Breast epithelium (tissue), 4 donors: ENCODE measurements at places on chromosomes 3 and 15. TPM values are rescaled to one million over a fixed set of nuclear protein-coding genes. Genes with fewer than 3 reads are reported as not detected.

GRCh38 chr3:122063908-122064307 is 8.7 kb downstream of the CD86 start:
- H3K27ac ChIP-seq, result no peak overlapping the region
- H3K27me3 ChIP-seq, result no peaks in the 10 kb centered on the region
- DNase-seq, result no peak
- no peaks in the 10 kb centered on the region for H3K36me3 ChIP-seq
- no peaks in the 10 kb centered on the region for H3K4me1 ChIP-seq

- no peaks in the 10 kb centered on the region for H3K27me3 ChIP-seq
- peak overlapping the region; percentile 95 for H3K27ac ChIP-seq
- H3K4me3 ChIP-seq, result peak overlapping the region; percentile 74
- no peaks in the 10 kb centered on the region for H3K36me3 ChIP-seq
- peaks cover 20% of the 10 kb centered on the region for H3K4me1 ChIP-seq
Measured at GRCh38 chr3:129441215-129441614, 1.2 kb downstream of the IFT122 start.

DNA sequence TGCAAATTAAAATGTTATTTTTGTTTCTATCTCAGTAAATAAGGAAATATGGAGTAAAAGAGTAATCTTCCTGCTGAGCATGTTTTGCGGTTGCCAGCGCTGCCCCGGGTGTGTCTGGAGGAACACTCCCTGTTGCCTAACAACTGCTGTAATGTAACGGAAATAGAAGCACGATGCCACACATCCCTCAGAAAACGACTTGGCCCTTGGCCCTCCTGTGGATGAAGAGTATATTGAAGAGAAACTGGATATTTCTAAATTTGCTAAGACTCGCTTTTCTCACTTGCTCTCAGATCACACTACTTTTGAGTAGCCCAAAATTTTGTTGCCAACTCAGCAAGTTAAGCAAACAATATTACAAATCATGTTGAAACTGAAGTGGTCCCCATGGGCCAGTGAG is 18.9 kb downstream of the CX3CR1 start:
- no peaks in the 10 kb centered on the region for H3K4me1 ChIP-seq
- H3K36me3 ChIP-seq, result no peaks in the 10 kb centered on the region
- DNase-seq, result peak; percentile 80

Gene CPEB1
- 4.6 TPM for total RNA-seq

DNA sequence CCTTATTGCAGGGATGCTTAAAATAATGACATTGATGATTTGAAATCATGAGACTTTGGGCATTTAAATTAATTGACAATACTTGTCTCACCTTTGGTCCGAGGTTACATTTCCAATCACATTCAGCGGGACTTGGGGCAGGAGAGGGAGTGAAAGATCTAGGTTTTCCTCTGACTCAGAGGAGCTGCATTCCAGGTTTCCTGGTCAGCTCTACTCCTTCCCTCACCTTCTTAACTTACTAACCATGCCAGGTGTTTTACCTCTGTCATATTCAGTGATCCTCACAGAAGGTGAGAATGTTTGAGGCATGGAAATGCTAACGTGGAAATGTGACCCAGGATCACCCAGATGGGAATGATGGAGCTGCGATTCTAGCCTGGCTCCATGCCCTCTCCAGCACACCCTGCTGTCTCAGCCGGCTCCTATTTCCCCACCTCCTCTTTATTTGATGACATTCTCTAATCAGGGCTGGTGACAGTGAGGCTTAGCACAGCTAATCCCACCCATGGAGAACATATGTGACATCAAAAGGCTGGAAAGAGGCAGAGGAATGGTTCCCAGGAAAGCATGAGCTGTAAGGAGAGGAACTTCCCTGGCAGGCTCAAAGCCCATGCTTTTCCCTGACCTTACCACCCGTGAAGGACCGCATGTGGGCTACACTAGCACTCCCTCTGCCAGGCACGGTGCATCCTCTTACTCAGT is 38.7 kb downstream of the THSD4 start:
- H3K4me1 ChIP-seq, result no peaks in the 10 kb centered on the region
- H3K27me3 ChIP-seq, result no peaks in the 10 kb centered on the region
- no peaks in the 10 kb centered on the region for H3K36me3 ChIP-seq
- no peak overlapping the region for H3K27ac ChIP-seq

GRCh38 chr15:28051955-28052633 is 47.0 kb downstream of the OCA2 start:
- H3K27me3 ChIP-seq, result no peaks in the 10 kb centered on the region
- H3K4me3 ChIP-seq, result no peak overlapping the region
- no peak overlapping the region for H3K27ac ChIP-seq
- H3K36me3 ChIP-seq, result no peaks in the 10 kb centered on the region
- H3K4me1 ChIP-seq, result no peaks in the 10 kb centered on the region
- no peak for DNase-seq

- H3K27me3 ChIP-seq, result no peaks in the 10 kb centered on the region
- no peaks in the 10 kb centered on the region for H3K36me3 ChIP-seq
- no peak overlapping the region for H3K27ac ChIP-seq
Measured at GRCh38 chr3:179716226-179716625, 63.4 kb downstream of the USP13 start.

GRCh38 chr3:64533617-64534317 is 154.0 kb downstream of the ADAMTS9 start:
- H3K4me1 ChIP-seq, result no peaks in the 10 kb centered on the region
- DNase-seq, result peak; percentile 91
- no peaks in the 10 kb centered on the region for H3K27me3 ChIP-seq

Gene SNRPN
- 145 TPM for total RNA-seq

Gene CHRNA5
- total RNA-seq, result 4.3 TPM

GRCh38 chr15:66883284-66883911 is 181.4 kb downstream of the SMAD6 start:
- H3K4me1 ChIP-seq, result peaks cover 4% of the 10 kb centered on the region
- no peak overlapping the region for H3K4me3 ChIP-seq
- H3K27ac ChIP-seq, result peak overlapping the region; percentile 89
- DNase-seq, result peak; percentile 90

Gene AGBL1
- not detected for total RNA-seq

Gene PLA2G4D
- not detected for total RNA-seq

Gene HTR3E
- not detected for total RNA-seq

Gene NSUN3
- 7.4 TPM for total RNA-seq

DNA sequence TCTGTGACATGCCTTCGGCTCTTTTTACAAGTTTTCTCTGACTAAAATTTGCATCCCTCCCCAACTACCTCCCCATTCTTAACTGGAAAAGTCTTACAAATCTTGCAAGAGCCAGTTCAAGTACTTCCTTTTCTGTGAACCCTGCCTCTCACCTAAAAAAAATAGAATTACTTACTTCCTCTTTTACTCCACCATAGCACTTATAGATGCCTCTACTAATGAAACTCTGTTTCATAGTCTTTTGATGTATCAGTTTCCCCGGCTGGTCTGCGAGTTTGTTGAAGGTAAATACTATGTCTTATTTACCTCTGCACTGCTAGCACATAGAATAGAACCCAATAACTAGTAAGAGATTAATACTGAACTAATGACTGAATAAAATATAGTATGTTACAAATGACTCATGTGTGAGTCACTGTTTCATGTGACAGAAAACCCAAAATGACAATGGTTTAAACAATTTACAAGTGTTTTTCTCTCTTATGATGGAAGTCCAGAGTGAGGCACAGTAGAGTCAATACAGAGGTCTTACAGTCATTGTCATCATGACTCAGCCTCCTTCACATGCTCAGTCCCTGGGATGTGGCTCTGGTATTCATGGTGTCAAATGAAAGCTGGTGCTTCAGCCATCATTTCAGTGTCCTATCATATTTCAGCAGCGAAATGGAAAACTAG is 393.5 kb downstream of the RSL24D1 start:
- no peak overlapping the region for H3K27ac ChIP-seq
- H3K4me3 ChIP-seq, result no peak overlapping the region
- no peaks in the 10 kb centered on the region for H3K4me1 ChIP-seq
- no peaks in the 10 kb centered on the region for H3K27me3 ChIP-seq

DNA sequence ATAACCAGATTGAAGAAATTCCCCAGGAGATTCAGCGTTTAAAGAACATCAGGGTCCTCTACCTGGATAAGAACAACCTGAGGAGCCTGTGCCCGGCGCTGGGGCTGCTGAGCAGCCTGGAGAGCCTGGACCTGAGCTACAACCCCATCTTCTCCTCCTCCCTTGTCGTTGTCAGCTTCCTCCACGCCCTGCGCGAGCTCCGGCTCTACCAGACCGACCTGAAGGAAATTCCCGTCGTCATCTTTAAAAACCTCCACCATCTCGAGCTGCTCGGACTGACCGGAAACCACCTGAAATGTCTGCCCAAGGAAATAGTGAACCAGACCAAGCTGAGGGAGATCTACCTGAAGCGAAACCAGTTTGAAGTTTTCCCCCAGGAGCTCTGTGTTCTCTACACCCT is 9.4 kb upstream of the LRRC34 start:
- DNase-seq, result no peak
- H3K27ac ChIP-seq, result no peak overlapping the region
- H3K4me1 ChIP-seq, result no peaks in the 10 kb centered on the region
- H3K4me3 ChIP-seq, result no peak overlapping the region

DNA sequence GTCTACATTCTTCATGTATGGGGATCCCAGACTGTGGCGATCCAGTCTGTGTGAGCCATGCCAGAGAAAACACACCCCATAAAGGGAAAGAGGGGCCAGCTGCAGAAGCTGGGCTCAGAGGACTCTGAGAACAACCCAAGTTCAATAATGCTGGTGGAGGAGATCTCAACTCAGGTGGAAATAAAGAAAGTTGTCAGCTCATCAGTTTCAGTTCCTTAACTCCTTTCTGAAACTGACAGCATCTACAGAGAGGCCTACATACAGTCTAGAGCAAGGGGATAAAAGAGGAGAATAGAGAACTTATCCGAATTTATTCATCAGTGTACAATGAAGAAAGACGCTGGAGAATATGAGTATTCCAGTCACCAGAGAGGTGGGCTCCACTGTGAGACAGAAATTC is 77.0 kb downstream of the NTRK3 start:
- DNase-seq, result no peak
- H3K27me3 ChIP-seq, result no peaks in the 10 kb centered on the region
- H3K4me1 ChIP-seq, result no peaks in the 10 kb centered on the region
- H3K27ac ChIP-seq, result no peak overlapping the region
